ENCODE measurements at places on chromosomes 12 and 14. TPM values are rescaled to one million over a fixed set of nuclear protein-coding genes. Genes with fewer than 3 reads are reported as not detected.

DNA sequence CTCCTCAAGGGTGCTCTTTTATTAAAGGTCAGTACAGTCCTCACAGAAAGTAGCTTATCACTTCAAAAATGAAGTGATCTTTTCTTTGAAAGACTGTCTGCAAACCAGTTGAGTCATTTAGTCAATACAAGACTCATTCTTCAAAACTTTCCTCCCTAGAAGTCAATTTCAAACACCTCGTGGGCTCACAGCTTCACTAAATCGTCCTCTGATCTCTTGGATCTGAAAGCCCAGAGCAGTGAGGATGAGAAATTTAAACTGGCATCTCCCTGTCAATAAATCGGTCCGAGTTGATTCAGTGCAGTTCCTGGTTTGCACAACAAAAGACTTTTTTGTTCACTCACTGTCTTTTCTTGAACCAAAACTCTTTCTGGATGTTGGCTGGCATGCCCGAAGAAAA lies 44.5 kb downstream of the NUAK1 start:
- no peak for DNase-seq
- peaks cover 24% of the 10 kb centered on the region for H3K4me1 ChIP-seq
- no peaks in the 10 kb centered on the region for H3K27me3 ChIP-seq
- no peaks in the 10 kb centered on the region for H3K36me3 ChIP-seq
- no peak overlapping the region for H3K27ac ChIP-seq

DNA sequence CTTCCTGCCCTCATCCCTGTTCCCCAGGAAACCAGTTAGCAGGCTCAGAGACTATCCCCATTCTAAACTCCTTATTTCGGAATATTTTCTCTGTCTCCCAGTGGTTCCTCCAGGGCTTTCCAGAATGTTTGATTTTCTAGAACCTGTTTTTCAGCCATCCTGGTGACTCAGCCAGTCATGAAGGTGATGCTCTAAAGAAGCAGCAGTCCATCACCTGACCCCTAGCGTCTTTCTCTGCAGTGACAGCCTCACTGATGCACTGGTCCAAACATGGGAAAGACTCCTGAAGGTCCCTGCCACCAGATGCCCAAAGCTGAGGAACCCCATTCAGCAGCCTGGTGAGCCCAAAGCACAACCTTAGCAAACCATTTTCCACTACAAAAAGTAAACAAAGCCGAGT lies 212.6 kb downstream of the PHETA1 start:
- no peak overlapping the region for H3K4me3 ChIP-seq
- no peaks in the 10 kb centered on the region for H3K4me1 ChIP-seq
- H3K36me3 ChIP-seq, result no peaks in the 10 kb centered on the region
- no peak for DNase-seq
- H3K27ac ChIP-seq, result no peak overlapping the region

GRCh38 chr14:69632593-69633151 lies 21.3 kb downstream of the SUSD6 start:
- H3K4me3 ChIP-seq, result no peak overlapping the region
- H3K36me3 ChIP-seq, result no peaks in the 10 kb centered on the region
- H3K27ac ChIP-seq, result no peak overlapping the region
- H3K27me3 ChIP-seq, result no peaks in the 10 kb centered on the region
- peaks cover 89% of the 10 kb centered on the region for H3K4me1 ChIP-seq

DNA sequence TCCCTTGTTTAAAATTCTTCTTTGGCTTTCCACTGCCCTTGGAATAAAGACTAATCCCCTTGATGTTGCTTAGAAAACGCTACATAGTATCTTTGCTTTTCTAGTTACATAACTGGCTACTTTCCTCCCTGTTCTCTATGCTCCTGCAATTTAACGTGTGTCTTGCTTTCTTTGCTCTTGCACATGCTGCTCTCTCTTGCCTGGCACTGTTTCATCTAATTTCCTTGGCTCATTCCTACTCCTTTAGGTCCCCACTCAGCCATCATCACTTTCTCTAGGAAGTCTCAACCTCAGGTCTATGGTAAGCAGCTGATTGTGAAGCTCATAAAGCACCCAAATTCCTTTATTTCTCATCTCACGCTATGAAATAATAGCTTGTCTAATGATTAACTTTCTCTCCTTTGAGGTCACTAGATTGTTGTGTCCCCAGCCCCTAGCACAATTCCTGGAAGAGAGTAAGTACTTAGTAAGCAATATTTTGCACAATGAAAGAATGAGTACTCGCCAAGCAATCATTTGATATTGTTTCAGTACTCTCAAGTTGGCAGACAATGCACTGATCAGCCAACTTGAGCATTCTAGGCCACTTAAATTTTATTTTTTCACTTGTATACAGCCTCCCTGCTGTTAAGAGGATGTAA lies 3.3 kb downstream of the ALDH6A1 start:
- no peaks in the 10 kb centered on the region for H3K27me3 ChIP-seq
- no peak overlapping the region for H3K27ac ChIP-seq
- peaks cover 20% of the 10 kb centered on the region for H3K4me1 ChIP-seq
- H3K4me3 ChIP-seq, result no peak overlapping the region
- no peaks in the 10 kb centered on the region for H3K36me3 ChIP-seq
- DNase-seq, result no peak

- H3K27me3 ChIP-seq, result no peaks in the 10 kb centered on the region
- no peak overlapping the region for H3K4me3 ChIP-seq
Observed at GRCh38 chr12:78531831-78532458, 332.6 kb upstream of the SYT1 start.

The VDR gene
- 36.0 TPM for polyA plus RNA-seq

GRCh38 chr14:90136904-90137303 lies 75.1 kb downstream of the KCNK13 start:
- no peaks in the 10 kb centered on the region for H3K4me1 ChIP-seq
- no peak overlapping the region for H3K27ac ChIP-seq
- no peaks in the 10 kb centered on the region for H3K27me3 ChIP-seq
- H3K4me3 ChIP-seq, result no peak overlapping the region

- H3K27me3 ChIP-seq, result no peaks in the 10 kb centered on the region
- H3K36me3 ChIP-seq, result no peaks in the 10 kb centered on the region
- DNase-seq, result no peak
- no peak overlapping the region for H3K27ac ChIP-seq
- no peak overlapping the region for H3K4me3 ChIP-seq
Observed at GRCh38 chr12:5730962-5731361, 214.1 kb downstream of the ANO2 start.

DNA sequence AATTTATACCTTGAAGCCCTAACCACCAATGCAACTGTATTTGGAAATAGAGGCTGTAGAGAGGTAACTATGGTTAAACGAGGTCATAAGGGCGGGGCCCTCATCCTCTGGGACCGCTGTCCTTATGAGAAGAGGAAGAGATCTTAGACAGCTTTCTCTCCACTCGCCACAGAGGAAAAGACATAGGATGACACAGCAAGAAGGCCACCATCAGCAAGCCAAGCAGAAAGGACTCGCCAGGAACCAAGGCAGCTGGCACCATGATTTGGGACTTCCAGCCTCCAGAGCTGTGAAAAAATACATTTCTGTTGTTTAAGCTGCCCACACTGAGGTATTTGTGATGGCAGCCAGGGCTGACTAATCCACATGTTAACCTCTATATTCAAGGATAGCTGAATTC lies 30.4 kb upstream of the BCAT1 start:
- no peaks in the 10 kb centered on the region for H3K27me3 ChIP-seq
- no peak overlapping the region for H3K27ac ChIP-seq
- no peaks in the 10 kb centered on the region for H3K36me3 ChIP-seq

DNA sequence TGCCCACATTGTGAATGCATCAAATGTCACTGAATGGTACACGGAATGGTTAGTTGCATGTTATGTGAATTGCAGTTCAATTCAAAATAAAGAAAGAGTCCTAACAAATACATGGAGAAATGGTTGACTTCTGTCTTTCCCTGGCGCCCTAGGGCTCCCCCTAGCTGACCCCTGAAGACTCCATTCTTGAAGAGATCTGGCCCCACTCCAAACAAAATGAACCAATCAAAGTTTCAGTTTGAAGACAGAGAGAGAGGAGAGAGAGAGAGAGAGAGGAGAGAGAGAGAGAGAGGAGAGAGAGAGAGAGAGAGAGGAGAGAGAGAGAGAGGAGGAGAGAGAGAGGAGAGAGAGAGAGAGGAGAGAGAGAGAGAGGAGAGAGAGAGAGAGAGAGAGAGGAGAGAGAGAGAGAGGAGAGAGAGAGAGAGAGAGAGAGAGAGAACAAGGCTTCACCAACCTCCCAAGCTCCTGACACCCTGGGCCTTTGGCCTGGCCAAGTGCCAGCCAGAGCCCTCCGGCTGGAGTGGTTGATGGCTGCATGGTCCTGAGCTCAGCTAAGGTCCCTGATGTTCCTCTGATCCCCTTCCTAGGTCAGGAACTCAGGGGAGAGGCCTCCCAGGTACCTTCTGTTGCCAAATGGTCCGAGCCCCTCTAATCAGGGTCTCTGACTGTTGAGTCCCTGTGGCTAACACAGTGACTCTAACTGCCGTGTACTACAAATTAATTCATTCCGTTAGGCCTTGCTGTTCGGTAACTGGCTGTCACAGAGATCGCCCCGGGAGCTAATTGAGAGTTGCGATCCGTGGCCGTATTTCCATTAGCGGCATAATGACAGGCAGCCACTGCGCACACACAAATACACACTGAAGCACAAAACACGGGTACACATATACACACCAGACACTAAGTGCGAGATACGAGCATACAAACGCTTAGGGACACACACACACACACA lies 188.8 kb downstream of the ESRRB start:
- H3K36me3 ChIP-seq, result no peaks in the 10 kb centered on the region
- H3K27ac ChIP-seq, result no peak overlapping the region
- H3K27me3 ChIP-seq, result no peaks in the 10 kb centered on the region
- no peaks in the 10 kb centered on the region for H3K4me1 ChIP-seq
- no peak for DNase-seq
- H3K4me3 ChIP-seq, result no peak overlapping the region

- no peak overlapping the region for H3K4me3 ChIP-seq
- H3K27ac ChIP-seq, result peak overlapping the region; percentile 69
- peaks cover 76% of the 10 kb centered on the region for H3K4me1 ChIP-seq
- no peaks in the 10 kb centered on the region for H3K36me3 ChIP-seq
- H3K27me3 ChIP-seq, result no peaks in the 10 kb centered on the region
- peak; percentile 61 for DNase-seq
Observed at GRCh38 chr12:2300886-2301285, 248.1 kb downstream of the CACNA1C start.

DNA sequence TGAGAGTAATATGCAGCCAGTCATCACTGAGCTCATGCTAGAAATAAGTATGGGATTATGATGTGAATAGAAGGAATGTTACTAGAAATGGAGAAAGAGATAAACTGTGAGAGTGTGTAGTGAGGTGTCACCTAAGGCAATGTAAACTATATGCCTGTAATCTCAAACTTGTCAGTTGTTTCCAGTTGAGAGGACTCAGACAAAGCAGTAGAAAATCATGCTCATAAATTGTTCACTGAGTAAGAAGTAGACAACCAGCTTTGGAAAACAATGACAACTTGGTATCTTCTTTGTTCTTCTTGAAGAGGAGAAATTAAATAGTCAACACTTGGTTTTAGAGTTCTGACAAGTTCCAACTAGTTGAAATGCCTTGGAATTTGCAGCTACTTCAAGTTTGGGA lies 148.5 kb upstream of the OR4E1 start:
- H3K27ac ChIP-seq, result no peak overlapping the region
- no peaks in the 10 kb centered on the region for H3K36me3 ChIP-seq
- DNase-seq, result no peak
- no peak overlapping the region for H3K4me3 ChIP-seq
- no peaks in the 10 kb centered on the region for H3K4me1 ChIP-seq

- H3K27ac ChIP-seq, result no peak overlapping the region
- no peak overlapping the region for H3K4me3 ChIP-seq
- peaks cover 31% of the 10 kb centered on the region for H3K36me3 ChIP-seq
- no peak for DNase-seq
- H3K4me1 ChIP-seq, result peaks cover 6% of the 10 kb centered on the region
- no peaks in the 10 kb centered on the region for H3K27me3 ChIP-seq
Observed at GRCh38 chr12:122322501-122322900, 56.2 kb upstream of the VPS33A start.

DNA sequence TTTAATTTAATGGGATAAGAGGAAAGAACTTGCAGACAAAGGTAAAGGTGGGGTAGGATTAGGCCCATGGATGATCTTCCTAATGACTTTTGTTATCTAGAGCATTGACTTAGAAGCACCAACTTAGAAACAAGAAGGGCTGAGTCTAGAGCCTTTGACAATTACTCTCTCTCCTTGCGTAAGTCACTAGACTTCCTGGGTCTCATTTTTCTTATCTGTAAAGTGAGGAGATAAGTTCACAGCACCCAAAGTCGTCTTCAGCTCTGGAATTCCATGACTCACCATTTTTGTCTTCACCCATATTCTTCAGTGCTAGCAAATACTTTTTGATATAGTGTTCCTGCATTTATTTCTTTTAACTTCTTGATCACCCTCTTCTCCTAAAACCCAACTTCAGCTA lies 75.7 kb downstream of the SSPN start:
- DNase-seq, result no peak
- H3K4me1 ChIP-seq, result peaks cover 34% of the 10 kb centered on the region
- no peaks in the 10 kb centered on the region for H3K27me3 ChIP-seq
- no peak overlapping the region for H3K27ac ChIP-seq
- no peak overlapping the region for H3K4me3 ChIP-seq
- H3K36me3 ChIP-seq, result no peaks in the 10 kb centered on the region

DNA sequence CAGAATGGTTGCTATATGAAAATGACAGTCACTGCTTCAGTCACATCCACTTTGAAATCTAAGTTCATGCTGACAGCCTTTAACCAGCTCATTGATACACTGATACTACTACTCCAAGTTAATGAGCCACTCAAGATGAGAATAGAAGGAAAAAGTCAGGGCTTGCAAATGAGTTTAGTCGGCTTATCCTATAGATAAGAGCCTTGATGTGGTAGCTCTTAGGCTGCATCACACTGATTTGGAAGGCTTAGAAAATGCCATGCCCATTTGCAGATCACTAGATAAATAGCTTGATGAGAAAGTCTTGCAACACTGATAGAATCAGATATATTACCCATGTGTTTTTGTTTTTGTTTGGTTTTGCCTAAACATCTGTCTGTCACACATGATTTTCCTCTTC lies 251.4 kb upstream of the ATXN7L3B start:
- no peaks in the 10 kb centered on the region for H3K27me3 ChIP-seq
- H3K4me3 ChIP-seq, result no peak overlapping the region

DNA sequence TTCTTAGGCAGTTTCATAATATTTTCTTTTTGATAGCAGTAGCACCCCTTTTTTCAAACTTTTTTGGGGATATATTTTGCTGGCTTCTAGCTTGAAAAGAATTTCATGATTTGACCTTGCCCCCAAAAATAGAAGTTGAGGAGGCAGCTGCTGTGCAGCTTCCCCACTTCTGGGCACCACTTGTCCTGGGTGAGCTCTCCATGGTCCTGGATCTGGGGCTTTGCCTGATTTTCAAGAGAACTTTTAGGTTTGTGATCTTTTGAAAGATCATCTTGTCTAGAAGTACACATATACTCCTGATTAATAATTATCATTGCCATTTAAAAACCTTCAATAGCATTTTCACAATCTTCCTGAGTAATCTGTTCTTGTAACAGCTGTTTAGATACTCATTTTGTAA lies 271.6 kb downstream of the NPAS3 start:
- H3K36me3 ChIP-seq, result no peaks in the 10 kb centered on the region
- no peak overlapping the region for H3K4me3 ChIP-seq
- H3K4me1 ChIP-seq, result no peaks in the 10 kb centered on the region
- DNase-seq, result no peak

GRCh38 chr14:64788706-64789105 lies 84.5 kb downstream of the PLEKHG3 start:
- H3K4me3 ChIP-seq, result no peak overlapping the region
- H3K36me3 ChIP-seq, result no peaks in the 10 kb centered on the region
- no peak for DNase-seq
- no peak overlapping the region for H3K27ac ChIP-seq

The JPH4 gene
- polyA plus RNA-seq, result 0.60 TPM
